ENCODE measurements at places on chromosomes 2 and 18.

- DNase-seq = no peak
Measured at GRCh38 chr2:238493880-238494572, 67.3 kb downstream of the ASB1 start.

DNA sequence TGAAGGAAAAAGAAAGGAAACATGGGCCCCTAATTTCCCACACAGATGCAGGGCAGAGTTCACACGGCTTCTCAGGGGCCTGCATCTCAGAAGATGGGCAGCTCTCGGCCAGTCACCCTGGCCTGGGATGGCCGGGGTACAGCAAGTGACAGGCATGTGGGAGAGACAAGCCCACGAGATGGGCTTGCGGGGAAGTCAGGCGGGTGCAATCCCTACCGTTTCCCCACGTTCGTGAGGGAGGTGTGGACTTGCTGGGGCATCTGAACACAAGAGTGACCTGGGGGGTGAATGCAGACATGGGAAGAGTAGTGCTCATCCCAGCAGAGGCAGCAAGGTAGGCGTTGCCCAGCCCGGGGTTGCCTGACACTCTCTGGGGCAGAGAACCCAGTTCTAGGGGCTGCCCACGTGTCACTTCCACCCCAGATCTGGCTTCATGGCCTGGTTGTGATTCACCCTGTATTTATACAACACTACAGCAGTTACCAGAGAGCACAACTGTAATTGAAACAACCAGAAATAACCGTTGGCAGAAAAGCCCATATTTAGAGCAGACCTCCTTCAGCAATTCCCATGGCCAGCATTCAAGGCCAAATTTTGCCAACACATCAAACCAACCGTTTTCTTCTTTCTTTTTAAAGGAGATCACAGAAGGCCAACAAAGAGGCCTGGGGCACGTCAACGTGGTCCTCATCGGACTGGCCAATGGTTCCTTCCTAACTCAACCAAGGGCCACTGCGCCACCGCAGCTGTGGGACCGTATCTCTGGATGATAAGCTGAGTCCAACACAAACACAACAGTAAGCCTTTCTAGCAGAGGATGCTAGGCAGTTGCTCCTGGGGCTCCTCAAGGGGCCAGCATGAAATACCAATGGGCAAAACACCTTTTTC, 58.4 kb downstream of the PARD6G start:
- no peak for DNase-seq

DNA sequence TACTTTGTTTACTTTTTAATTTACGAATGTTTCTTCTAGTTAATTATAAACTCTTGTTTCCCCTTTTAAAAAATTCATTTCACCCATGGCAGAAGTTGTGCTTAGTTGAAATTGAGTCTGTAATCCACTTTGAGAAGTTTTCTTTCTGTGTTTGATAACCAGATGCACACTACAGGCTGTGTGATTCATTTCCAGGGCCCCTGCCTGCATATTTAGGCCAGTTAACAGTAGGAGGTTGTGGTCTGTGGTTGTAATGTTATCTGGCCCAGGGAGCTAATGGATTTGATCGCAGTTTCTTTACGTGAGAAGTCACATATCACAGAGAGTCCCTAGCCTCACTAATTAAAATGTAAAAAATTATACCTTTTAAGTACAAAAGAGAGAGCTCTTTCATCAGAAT, 3.3 kb downstream of the CDH7 start:
- no peak for DNase-seq

- no peak for DNase-seq
Measured at GRCh38 chr2:228747483-228747882, 523.6 kb downstream of the PID1 start.

- no peak for DNase-seq
Measured at GRCh38 chr2:15383695-15384350, 177.3 kb downstream of the NBAS start.

DNA sequence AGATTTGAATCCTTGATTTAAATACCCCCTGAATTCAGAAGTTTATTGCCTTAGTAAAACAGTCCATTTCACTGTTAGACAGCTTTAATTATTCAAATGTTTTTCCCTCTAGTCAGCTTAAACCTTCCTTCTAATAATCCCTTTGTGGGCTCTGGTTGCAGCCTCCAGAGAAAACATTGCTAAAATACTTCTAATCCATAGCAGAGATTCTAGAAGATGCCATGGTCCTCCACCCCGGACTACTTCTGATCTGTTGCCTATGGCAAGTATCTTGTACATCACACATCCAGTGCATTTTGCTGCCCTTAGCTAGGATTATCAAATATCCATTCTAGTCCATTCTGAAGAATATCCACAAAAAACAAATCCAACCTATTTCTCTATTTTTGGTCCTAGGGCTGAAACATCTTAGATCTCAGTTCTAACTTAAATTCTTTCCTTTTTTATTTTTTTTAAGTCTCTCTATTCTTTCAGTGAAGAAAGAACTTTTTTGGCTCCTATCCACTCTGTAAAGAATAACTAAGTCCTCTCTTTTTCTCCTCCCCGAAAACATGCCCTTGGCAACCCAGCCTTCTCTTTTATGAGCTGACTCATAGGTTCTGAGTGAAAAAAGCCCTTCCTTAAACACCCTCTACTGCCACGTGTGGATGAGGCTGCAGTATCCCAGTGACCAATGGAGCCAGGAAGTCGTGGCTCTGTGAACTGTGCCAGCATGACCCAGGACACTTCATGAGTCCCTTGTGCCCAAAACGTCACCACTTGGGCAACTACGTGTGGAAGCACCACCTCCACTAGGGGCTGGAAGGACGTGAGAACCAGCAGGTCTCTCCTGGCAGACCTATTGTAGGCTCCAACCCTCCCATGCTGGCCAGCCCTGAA, 349.8 kb downstream of the TNS1 start:
- no peak for DNase-seq

- DNase-seq = no peak
Measured at GRCh38 chr18:77263466-77263763, 13.8 kb downstream of the GALR1 start.

DNA sequence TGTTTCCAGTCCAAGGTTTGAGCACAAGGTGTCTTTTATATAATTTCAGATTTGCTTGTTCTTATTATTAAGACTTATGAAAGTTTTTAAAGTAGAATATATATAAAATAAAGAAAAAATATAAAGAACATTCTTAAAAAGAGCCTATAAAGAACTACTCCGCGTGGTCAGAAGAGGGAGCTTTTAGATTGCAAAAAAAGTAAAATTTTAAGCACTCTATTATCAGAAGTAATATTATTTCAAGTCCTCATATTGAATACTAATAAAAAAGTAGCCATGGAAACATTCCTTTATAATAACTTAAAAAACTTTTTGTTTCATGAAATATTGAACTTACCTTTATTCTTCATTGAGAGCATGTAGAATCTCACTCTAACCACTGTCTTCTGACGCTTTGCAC, 51.4 kb downstream of the LINC00305 start:
- DNase-seq = no peak

GRCh38 chr2:28662468-28663181, 89.0 kb upstream of the PPP1CB start:
- no peak for DNase-seq

GRCh38 chr2:23420091-23420839, 35.3 kb downstream of the KLHL29 start:
- DNase-seq = no peak

DNA sequence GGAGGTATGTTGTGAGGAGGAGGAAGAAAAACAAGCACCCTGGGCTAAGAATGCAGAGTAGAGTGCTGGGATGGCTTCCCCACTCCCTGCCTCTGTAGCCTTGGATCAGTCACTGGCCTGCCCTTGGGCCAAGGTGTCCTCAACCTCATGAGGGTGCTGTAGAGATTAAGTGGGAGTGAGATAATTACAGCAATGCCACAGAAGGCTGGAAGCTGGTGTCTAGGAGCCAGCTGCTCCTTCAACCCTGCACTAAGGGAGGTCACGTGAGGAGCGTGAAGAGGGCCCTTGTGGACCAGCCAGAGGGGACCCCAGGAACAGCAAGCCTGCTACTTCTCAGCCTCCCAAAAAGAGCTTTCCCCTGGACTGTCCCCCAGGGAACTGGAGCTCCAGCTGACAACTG, 95.2 kb downstream of the TTC32 start:
- DNase-seq = peak; percentile 78

DNA sequence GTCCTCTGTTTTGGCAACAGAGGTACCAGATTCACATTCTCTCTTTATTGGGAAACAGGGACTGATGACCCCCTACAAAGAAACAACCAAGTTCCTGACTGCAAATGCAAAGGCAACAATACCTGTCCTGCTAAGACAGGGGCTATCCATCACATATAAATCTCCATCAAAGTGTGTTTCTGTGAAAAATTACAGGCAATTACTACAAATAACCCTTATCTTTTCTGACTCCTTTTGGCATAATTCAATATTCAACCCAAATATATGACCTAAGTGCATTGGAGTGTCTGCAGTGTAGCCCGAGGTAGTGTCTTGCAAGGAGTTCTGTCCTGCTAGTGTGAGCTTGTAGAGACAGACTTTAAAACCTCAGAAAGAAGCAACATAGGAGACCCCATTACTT, 35.4 kb downstream of the KCNG3 start:
- DNase-seq = no peak

DNA sequence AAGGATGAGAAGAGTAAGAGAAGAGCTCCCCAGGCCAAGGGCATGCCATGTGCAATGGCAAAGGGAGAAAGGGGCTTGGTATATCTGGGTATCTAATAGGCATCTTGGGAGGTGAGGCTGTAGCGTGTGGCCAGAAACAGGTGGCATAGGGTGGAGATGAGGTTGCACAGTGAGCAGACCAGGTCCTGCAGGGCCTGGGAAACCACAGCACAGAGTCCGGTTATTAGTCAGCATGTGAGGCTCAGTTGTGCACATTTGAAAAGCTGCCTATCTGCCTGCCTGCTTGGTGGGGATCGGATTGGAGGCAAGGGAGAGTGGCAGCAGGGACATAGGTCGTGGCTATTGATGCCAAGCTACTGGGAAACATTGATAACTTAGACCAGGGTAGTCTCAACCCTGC, 190.6 kb downstream of the TPGS2 start:
- DNase-seq = no peak

DNA sequence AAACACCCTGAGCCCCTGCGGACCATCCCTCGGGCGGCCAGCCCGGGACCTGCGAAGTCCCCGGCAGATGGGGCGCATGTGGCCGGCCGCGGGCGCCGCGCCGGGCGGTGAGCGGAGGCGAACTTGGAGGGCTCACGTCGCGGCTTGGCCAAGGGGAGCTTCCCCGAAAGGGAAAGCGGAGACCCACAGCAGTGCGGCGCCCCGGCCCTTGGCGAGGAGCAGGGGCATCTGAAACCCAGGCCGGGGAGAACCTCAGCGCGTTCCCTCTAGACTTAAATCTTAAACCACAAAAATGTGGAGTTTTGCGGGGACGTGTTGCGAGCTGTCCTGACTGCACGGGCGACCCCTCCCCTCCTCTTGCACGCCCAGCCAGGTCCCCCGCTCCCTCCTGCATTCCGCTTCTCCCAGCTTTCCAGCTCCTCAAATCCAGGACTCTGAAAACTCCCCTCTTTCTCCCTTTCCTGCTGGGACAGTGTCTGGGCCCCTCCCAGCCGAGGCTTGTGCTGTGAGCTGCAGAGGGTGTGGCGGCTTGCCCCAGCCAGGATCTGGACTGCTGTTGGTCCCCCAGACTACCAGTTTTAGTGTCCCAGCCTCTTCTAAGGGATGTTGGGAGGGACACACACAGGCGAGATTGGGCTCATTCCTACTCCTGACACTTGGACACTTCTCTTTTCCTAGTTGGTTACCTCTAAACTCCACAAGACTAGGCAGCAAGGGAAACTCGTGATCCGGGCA, 1.3 kb downstream of the FMNL2 start:
- no peak for DNase-seq

DNA sequence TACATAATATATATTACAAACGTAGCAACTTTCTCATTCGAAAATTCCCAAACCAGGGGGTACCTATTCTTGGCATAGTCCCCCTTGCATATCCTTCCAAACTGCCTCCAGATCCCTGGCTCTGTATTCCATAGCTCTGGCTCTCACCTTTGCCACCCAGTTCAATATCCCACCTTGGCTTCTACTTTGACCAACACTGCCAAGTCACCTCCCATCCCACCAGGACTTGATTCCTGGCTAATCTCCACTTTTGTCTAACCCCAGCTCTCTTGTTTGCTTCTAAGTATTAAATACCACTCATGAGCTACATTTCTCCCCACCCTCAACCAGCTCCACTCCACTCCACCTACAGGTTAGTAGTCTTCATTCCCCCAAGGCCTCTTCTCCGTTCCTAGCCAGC, 103.2 kb upstream of the WDR75 start:
- no peak for DNase-seq

- no peak for DNase-seq
Measured at GRCh38 chr2:17943444-17943843, 65.0 kb downstream of the KCNS3 start.

DNA sequence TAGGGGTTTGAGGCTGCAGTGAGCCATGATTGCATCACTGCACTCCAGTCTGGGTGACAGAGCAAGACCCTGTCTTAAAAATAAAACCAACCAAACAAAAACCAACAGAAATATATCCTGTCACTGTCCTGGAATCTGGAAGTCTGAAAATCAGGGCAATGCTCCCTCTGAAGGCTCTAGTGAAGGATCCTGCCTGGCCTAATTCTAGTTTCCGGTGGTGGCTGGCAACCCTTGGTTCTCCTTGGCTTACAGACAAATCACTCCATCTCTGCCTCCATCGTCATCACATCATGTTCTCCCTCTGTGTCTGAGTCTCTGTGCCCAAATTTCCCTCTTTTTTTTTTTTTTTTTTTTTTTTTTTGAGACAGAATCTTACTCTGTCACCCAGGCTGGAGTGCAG, 15.9 kb upstream of the VPS4B start:
- no peak for DNase-seq

DNA sequence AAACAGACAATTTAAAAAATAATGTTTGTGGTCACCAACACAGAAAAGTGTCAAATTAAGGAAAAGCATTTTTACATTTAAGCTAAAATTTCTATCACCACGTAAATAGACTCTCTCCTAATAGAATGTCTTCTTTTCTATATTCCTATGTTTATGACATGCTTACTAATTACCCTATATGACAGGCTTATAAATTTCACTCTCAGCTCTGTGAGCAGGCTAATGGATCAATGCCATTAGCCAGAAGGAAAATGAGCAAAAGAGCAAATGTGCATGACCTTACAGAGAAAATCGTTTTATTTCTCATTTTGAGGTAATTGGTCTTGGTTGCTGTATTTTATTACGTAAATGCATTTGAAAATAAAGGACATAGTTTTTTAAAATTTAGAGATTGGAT, 209.7 kb downstream of the TMX3 start:
- DNase-seq = no peak

DNA sequence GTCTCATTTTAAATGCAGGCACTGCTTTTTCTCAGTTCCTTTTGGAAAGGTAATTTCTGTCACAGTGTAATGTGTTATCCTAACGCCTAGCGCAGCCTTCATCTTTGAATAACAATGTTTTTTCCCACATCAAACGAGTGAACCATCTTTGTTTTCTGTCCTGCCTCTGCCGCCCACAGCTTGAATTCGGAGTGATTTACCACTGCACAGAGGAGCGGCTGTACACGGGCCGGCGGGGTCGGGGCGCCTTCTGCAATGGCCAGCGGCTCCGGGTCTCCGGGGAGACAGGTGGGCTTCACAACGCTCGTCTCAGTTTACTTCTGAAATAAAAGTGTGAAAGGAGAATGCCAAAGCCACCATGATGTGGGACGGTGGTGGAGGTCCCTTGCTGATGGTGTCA, 32.8 kb downstream of the IMPA2 start:
- no peak for DNase-seq
